ENCODE measurements at places on chromosomes 16 and 17.

GRCh38 chr16:80608946-80609345 lies 68.2 kb downstream of the DYNLRB2 start:
- DNase-seq = no peak

- no peak for DNase-seq
Observed at GRCh38 chr17:21085707-21086106, 41.1 kb upstream of the DHRS7B start.

DNA sequence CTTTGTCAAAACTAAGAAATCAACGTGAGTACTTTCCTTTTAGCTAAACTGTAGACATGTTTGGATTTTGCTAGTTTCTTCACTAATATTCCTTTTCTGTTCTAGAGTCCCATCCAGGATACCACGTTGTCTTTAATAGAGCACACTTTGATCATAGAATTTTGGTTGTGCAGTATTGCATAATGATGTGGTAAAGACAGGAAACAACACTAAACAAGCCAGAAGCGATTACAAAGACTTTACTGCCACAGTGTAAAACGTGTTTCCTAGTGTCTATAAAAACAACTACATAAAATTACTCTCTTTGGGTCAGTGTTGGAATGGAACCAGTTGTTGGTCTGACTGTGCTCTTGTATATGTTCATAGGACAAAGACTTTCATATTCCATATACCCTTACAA lies 19.3 kb downstream of the SHISA9 start:
- no peak for DNase-seq

DNA sequence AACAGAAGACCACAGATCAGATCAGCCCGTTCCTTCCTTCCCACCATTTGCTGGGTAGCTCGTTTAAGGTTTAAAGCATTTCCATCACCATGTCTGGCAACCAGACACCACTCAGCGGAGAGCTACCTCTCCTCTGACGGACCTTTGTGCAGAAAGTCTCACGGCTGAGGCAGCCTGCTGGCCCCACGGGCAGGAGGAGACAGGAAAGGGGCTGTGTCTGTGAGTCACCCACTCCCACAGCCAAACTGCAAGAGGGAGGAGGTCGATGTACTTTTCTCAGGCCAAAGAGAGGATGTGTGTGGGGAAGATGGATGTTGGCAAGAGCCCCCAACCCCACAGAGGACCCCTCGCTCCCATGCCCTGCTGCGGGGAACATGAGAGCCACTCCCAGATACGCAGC lies 92.1 kb downstream of the ZNF423 start:
- no peak for DNase-seq

GRCh38 chr17:60390186-60390585 lies 1.7 kb downstream of the USP32 start:
- DNase-seq = no peak

GRCh38 chr17:81918832-81919545 lies 1.0 kb upstream of the SIRT7 start:
- no peak for DNase-seq

DNA sequence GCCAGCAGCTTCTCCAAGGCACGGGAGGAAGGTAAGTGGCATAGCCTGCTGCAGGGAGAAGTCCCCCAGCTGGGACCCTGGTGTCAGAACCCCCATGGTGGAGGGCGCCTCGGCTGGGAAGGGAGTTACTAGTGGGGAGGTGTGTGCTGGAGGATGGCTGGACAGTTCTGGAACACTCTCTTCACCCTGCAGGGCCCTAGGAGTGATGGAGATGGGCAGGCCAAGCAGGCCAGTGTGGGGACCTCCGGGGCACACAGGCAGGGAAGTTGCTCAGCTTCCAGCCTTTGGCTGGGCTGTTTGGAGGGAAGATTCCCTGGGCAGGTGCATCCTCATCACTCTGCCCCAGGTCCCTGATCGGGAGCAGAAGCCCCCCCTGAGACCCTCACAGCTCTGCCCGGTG lies 696 bp downstream of the C17orf99 start:
- no peak for DNase-seq

GRCh38 chr17:58969156-58969555 lies 137.5 kb downstream of the TRIM37 start:
- no peak for DNase-seq

GRCh38 chr16:23900480-23901177 lies 64.8 kb downstream of the PRKCB start:
- no peak for DNase-seq

- DNase-seq = no peak
Observed at GRCh38 chr16:83835586-83836566, 28.1 kb downstream of the HSBP1 start.

- DNase-seq = no peak
Observed at GRCh38 chr16:88491560-88492310, 38.7 kb downstream of the ZFPM1 start.

GRCh38 chr17:37239690-37240334 lies 136.0 kb upstream of the C17orf78 start:
- DNase-seq = no peak

- no peak for DNase-seq
Observed at GRCh38 chr17:46841561-46842379, 9.6 kb upstream of the WNT9B start.

- no peak for DNase-seq
Observed at GRCh38 chr17:2174014-2174413, 119.1 kb downstream of the HIC1 start.

DNA sequence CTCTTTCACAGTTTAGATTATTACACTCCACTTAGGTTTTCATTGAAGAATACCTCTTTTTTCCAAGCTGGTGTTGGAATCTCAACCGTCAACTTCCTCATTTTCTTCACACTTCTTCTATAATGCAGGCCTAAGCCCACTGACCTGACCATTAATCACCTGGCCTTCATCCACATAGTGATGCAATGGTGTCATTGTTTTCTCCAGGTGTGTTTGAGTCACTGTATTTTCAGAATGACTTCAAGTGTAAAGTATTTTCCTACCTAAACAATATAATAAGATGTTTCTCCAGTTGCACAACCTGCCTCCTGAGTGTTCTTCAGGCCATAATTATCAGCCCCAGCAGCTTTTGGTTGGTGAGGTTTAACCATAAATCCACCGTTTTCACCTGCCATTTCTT lies 1675.1 kb downstream of the TP53TG3F start:
- DNase-seq = no peak

DNA sequence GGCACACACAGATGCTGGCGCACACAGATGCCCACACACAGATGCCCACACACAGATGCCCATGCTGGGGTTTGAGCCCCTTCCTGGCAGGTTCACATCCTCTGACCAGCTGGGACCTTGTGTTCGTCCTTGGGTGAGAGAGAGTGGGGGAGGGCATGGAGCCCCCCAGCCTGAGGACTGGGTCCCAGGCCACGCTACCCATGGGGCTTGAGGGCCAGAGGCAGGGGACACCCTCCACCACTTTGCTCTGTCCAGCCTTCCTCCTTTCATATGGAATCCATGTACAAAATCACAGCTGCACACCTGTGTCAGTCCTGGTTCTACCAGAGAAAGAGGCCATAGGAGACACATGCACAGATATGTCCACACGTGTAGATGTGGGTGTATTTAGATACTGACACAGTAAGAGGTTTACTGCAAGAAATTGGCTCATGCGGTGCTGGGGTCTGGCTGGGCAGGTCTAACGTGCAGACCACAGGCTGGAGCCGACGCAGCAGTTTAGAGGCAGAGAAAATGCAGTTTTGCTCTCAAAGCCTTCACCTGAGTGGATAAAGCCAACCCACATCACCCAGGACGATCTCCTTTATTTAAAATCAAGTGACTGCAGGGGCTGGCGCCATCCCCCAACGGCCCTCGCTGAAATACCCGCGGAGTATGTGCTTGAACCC lies 10.8 kb downstream of the SLC22A31 start:
- DNase-seq = no peak

- DNase-seq = no peak
Observed at GRCh38 chr16:65094009-65094408, 27.9 kb downstream of the CDH11 start.

GRCh38 chr16:72109966-72110530 lies 16.4 kb downstream of the DHX38 start:
- no peak for DNase-seq

GRCh38 chr17:37299257-37299980 lies 76.4 kb upstream of the C17orf78 start:
- no peak for DNase-seq

DNA sequence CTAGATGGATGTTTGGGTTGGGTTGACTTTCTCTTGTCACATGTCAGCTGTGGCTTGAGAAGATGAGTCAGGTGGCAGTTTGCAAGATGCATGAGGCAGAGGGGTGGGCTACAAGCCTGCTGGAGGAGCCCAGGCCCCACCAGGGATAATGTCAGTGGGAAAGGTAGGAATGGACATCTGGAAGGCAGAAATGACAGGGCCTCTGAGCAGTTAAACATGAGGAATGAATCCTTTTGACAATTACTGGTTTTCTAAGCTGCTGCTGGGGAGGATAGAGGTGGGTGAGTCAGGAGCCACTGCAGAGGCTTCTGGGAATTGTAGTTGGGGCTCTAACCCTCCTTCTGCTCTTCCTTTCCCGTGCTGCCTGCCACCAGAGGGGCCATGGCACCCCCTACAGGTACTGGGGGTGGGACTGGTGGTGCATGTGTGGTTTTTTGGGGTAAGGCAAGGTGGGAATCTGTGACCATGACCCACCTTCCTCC lies 15.7 kb downstream of the SLC52A1 start:
- no peak for DNase-seq

DNA sequence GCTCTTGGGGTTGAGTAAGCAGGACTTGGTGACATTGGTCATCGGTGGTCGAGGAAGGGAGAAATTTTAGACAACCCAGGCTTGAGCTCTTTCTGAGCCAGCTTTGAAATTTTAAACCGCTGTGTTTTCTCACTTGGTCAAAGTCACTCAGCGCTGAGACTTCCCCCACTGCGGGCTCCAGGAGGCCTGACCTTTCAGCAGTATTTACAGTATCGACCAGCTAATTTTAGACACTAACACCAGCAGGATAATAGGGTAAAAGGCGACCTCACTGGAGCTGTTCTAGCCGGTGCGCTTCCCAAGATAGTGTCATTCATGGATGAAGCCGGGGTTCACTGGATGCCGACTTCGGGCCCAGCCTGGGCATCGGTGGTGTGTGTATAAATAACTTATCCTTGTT lies 29.7 kb upstream of the WSCD1 start:
- DNase-seq = no peak

DNA sequence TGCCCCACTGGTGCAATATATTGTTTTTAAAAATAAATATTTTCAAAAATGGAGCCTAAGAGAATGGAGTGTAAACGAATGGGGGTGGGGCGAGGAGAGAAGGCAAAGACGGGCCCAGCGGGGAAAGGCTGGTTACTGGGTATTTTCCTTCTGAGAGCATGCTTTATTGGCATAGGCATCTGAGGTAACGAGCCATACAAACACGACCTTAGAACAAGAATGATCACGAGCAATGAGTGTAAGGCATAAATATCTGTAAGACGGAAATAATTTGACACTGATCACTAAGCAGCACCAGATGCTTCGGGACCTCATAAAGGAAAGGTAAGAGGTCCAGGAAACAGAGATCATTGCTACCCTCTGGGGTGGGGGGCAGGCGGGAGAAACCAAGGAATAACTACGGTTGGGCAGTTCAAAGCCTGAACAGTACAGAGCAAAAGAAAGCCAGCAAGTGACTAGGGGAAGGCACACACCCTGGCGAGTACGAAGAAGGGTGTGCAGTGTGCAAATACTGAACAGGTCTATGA lies 959 bp downstream of the SSH2 start:
- no peak for DNase-seq

DNA sequence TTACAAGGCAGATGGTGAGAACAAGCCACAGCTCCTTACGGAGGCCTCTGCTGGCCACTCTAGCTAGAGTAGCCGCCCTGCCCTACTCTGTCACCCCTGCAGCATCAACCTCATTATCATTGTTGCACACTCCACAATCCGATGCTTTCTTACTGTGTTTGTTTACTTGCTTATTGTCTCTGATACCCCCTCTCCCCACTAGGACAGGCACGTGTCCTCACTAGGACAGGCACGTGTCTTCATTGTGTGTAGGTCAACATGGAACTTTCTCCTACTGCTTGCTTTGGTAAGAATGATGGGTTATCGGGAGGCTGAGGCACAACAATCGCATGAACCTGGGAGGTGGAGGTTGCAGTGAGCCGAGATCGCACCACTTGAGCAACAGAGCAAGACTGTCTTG lies 63.9 kb downstream of the KNOP1 start:
- no peak for DNase-seq

DNA sequence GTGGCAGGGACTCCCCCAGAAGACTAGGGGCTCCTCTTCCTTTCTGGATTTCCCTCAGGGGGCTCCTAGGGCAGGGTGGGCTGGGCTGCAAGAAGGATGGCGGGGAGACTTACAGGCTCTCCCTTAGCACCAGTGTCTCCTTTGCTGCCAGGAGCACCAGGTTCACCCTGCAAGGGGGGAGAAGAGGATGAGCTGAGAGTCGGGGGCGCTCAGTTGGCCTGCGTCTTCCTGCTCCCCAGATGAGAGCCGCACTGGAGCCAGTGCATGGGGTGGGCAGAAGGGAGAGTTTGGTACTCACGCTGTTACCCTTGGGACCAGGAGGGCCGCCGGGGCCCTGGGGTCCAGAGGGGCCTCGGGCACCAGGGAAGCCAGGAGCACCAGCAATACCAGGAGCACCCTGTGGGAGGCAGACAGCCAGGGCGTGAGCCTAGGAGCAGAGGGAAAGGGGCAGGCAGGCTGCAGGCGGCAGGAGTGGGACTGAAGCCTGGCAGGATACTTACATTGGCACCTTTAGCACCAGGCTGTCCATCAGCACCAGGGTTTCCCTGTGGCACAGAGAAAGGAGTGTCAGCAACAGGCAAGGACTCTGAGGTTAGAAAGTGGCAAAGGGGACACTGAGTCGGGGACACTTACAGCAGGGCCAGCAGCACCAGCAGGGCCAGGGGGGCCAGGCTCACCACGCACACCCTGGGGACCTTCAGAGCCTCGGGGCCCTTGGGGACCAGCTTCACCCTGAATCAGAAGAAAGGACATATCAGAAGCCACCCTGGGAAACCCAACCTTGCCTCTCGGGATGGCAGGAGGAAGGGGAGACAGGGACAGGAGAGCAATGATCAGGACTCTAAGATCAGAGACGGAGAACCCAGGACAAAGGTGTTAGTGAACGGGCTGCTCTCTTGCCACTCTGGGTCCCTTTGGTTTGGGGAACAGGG lies 6.2 kb downstream of the COL1A1 start:
- DNase-seq = no peak

DNA sequence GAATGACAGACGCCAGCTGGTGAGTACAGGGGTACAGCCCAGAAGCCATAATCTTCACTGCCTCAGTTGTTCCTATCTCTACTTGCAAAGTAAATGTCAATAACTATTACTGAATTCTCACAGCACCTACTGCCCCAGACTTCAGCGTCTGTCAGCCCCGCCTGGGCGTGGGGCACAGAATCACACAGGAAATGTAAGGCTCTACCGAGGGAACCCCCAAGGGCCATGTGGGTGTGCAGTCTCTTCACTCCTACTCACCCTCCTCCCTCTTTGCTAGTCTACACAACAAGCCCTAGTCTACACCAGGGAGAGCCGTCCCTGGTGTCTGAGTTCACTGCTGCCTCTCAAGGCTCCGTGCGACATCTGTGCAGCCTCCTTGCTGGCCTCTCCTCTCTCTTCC lies 4.5 kb downstream of the NPTX1 start:
- no peak for DNase-seq

- no peak for DNase-seq
Observed at GRCh38 chr17:31699281-31699680, 159.8 kb downstream of the COPRS start.

Measured in GOT3 (cell line).